Suppressor macrophage (primary cell): ENCODE measurements at places on chromosomes 5 and 9.

DNA sequence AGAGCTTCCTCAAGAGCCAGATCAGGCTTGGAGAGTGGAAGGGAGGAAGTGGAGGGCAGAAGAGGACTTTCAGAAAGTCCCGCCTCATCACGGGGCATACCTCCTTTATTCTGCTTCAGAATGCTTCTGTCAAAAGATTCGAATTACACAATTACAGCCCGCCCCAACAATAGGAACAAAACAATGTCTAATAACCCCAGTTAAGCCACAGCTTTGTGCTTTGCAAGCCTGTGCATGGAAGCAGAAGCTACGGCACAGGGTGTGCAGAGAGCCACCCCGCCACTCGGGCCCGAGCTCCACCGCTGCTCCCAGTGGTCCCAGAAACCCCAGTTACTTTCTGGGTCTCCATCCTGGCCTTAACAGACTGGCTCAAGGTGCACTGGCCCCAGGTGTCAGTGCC, 23.5 kb downstream of the HNRNPH1 start:
- DNase-seq = peak; percentile 86

GRCh38 chr9:135100241-135100681, 12.8 kb downstream of the OLFM1 start:
- no peak for DNase-seq

GRCh38 chr5:157924490-157924889, 65.5 kb upstream of the CLINT1 start:
- DNase-seq = peak; percentile 5

- no peak for DNase-seq
Measured at GRCh38 chr5:55104036-55104772, 1.8 kb downstream of the GZMA start.

GRCh38 chr5:72112389-72112788, 5.1 kb downstream of the MAP1B start:
- DNase-seq = no peak

DNA sequence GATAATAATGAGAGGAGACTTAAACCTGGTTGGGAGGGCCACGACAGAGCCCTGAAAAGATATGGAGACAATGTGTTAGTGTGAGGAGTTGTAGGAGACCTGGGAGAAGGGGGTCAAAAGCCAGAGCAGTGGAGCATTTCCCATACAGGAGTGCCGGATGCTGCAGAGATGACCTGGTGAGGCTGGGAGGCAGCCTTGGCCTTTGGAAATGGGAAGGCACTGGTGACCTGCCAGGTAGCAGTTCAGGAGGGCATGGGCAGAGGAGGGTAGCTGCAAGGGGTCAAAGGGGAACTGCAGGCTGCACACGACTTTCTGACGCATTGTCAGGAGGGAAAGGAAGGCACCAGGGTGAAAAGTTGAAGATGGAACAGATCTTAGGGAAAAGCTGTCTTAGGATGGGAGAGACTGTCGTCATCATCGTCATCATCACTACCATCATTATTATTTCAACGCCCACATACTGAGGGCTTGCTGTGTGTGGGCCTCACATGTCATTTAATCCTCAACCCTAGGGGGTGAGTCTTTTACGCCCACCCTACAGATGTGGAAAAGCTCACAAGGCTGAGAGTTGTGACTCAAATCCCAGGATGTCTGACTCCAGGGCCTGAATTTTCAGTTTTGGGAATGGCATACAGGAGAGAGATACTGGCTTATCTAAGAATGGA, 13.3 kb downstream of the ARAP3 start:
- DNase-seq = peak; percentile 40

DNA sequence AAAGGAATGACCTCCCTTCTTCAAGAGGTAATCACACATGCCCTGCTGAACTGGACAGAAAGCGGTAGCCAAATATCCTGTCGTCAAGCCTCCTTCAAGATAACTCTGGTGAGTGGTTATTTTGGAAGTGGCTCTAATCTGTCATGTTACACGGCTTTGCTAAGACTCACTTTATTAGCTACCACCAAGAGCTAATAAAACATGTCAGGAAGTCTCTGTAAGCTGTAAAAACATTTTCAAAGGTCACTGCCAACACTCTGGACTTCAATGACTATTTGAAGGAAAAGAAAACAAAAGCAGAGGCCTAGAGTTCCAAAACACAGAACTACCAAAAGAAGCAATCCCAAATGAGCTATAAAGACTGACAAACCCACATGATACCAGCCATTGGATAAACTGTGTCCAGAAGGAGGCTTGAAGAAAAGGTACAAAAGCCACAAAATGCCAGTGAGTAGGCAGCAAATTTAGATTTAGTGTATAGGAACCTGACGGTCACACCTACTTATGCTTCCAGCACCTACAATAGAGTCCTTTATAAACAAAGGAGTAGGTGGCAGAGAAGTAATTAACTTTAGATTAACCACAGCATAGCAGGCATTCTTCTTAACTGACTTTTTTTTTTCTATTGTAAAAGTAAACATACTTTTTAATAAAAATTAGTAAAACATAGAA, 97.3 kb upstream of the EQTN start:
- DNase-seq = no peak

- no peak for DNase-seq
Measured at GRCh38 chr9:112726428-112726827, 8.5 kb upstream of the INIP start.

DNA sequence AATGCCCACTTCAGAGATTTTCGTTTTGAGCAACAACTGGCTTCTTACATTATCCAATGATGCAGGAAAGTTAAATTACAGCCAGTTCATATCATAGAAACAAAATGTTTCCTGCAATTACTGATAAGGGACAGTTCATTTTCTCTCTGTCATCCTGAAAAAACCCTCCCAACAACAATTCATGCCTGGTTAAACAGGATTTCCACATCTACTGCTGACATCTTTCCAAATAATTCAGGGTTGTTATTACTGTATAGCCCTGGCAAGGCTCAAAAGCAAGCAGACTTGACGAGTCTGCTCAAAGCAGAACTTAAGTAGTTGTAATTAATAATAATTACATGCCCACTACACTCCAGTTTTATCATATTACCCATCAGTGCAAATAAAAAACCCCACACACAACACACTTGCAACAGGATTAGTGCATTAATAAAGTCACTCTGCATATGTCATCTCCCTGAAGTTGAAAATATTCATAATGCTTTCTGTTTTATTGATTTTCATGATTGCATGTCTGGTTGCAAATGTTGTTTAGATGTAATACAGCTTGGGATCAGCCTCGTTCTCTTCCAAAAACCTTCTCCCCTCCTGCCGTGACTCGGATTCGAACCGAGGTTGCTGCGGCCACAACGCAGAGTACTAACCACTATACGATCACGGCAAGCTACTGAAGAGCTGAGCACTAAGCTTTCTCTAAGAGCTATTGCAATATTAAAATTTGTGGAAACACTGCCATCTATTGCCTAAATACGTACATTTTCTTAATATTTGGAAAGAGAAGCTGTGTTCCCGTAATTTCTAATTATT, 119.6 kb upstream of the NFIB start:
- DNase-seq = peak; percentile 22

- DNase-seq = no peak
Measured at GRCh38 chr9:134196911-134197310, 32.5 kb upstream of the RNU6ATAC start.

DNA sequence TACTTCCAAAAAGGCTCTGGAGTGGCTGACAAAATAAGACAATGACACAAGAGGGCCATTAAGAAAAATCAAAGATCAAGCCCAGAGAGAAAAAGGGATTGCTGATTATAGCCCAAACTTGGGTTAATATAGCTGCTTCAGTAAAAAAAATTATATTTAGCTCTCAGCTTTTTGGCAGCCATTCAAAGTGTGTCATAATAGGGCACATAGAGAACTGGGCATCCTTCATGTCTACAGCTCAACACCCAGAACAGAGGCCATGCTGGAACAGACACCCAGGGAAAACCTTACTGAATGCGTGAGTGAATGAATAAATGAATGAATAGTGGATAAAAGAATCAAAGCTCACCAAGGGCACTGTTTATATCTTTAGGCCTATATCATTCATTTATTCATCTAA, 110.1 kb downstream of the SLIT3 start:
- no peak for DNase-seq

- DNase-seq = no peak
Measured at GRCh38 chr5:77427998-77428397, 64.1 kb downstream of the WDR41 start.

GRCh38 chr9:77848404-77848803, 183.2 kb downstream of the GNAQ start:
- no peak for DNase-seq
